ENCODE measurements at places on chromosomes 5 and 9. TPM values are rescaled to one million over a fixed set of nuclear protein-coding genes. Genes with fewer than 3 reads are reported as not detected.
A peak's percentile ranks its signal among the peaks of the same experiment; 100 is the strongest.

- no peaks in the 10 kb centered on the region for H3K27me3 ChIP-seq
- no peak for DNase-seq
- H3K36me3 ChIP-seq = no peaks in the 10 kb centered on the region
Observed at GRCh38 chr5:117690612-117691011, 1116.0 kb upstream of the SEMA6A start.

DNA sequence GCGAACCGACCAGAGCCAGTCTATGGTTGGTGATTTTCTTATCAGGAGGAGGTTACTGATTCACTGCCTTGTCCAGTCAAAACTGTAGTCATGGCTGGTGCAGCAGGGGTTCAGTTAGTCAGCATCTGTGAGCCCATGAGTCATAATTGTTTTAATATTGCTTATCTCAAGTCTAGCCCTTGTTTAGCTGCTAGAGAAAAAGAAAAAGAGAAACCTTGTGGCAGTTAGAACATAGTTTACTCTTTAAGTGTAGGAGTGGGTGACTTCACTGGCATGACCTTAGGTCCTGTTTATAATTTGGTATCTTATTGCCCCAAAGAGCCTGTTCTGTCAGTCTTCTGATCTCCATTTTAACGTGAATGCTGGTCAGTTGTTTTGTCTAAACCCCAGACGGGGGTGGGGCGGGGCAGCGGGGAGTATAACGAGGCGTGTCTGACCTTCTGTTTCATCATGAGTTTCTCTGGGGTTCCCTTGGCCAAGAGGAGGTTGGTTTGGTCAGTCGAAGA, 76.9 kb upstream of the NFIL3 start:
- H3K36me3 ChIP-seq = no peaks in the 10 kb centered on the region
- no peak for DNase-seq
- H3K4me3 ChIP-seq = no peak overlapping the region
- no peak overlapping the region for H3K27ac ChIP-seq
- H3K4me1 ChIP-seq = no peaks in the 10 kb centered on the region

DNA sequence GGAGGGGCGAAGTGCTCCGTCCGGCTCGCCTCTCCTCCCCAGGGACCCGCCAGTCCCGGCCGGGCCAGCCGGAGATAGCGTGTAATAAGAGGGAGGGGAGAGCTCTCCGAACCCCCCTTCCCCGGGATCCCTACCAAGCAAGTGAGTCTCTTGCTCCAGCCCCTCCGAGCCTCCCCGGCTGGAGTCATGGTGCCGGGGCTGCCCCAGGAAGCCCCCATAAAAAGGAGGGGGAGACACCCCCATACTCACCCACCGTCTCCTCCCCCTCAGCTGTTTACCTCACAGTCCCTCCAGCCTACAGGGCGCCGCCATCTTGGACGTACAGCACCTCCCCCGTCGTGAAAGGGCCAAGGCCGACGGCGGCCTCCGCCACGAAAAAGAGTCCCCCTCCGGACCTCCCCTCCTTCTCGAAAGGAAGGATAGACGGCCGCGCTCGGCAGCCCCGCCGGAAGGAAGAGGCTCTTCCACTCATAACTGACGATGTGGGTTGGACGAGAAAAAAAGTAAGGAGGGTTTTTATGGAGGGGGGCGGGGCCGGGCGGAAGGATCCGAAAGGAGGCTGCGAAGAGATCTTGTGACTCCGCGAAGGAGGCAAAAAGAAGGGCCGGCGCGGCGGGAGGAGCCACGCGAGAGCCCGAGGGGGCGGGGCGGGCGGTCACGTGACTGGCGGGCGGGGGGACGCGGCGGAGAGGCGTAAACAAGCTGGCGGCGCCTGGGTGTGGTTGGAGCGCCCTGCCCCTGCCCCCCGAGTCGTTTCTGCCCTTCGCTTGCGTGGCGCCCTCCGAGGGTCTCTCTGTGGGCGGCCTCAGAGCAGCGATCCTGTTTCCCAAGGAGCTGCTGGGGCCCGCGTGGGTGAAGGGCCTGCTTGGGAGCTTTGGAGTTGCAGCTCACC, at the start of gene TSC1:
Gene TSC1 (minus strand): TSS at position 323 of the 892 bp plus-strand sequence. CDS start 15,744 bp downstream, outside the sequence.
- DNase-seq = peak; percentile 98
- H3K27ac ChIP-seq = peak within 1 kb of the TSS; percentile 100
- H3K4me1 ChIP-seq = peaks cover 22% of the 10 kb centered on the region
- no peaks in the 10 kb centered on the region for H3K36me3 ChIP-seq
- H3K27me3 ChIP-seq = no peaks in the 10 kb centered on the region

- peaks cover 45% of the 10 kb centered on the region for H3K36me3 ChIP-seq
- no peak overlapping the region for H3K27ac ChIP-seq
- peaks cover 17% of the 10 kb centered on the region for H3K4me1 ChIP-seq
- no peak for DNase-seq
- H3K27me3 ChIP-seq = no peaks in the 10 kb centered on the region
Observed at GRCh38 chr5:75568202-75568601, 43.1 kb upstream of the ANKDD1B start.

GRCh38 chr9:114000671-114001409, 77.3 kb downstream of the AMBP start:
- no peaks in the 10 kb centered on the region for H3K27me3 ChIP-seq
- H3K27ac ChIP-seq = no peak overlapping the region
- no peak overlapping the region for H3K4me3 ChIP-seq
- no peaks in the 10 kb centered on the region for H3K36me3 ChIP-seq
- H3K4me1 ChIP-seq = no peaks in the 10 kb centered on the region

DNA sequence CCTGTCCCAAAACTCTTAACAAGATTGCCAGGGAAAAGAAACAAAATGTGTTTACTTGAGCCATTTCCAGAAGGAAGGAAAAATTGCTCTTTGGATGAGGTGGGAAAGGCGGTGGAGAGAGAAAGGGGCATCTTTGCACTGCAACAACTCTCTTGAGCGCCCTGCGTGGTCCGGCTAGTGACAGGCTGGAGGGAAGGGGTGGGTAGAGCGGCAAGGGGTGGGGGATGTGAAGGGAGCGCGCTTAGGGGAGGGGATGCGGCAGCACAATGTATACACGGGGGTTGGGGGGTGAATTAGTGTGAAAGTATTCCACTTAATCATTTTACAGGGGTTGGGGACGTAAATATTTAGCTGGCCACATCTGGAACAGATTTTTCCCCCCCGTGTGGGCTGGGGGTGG, 1.3 kb downstream of the FGF10 start:
- H3K4me1 ChIP-seq = no peaks in the 10 kb centered on the region
- H3K27me3 ChIP-seq = peaks cover 37% of the 10 kb centered on the region
- DNase-seq = no peak
- H3K27ac ChIP-seq = no peak overlapping the region
- H3K36me3 ChIP-seq = no peaks in the 10 kb centered on the region

- H3K4me1 ChIP-seq = no peaks in the 10 kb centered on the region
- H3K36me3 ChIP-seq = no peaks in the 10 kb centered on the region
- DNase-seq = no peak
- no peak overlapping the region for H3K27ac ChIP-seq
Observed at GRCh38 chr5:168022446-168023169, 268.8 kb upstream of the WWC1 start.

- no peak overlapping the region for H3K4me3 ChIP-seq
- H3K36me3 ChIP-seq = peaks cover 18% of the 10 kb centered on the region
Observed at GRCh38 chr5:96752341-96753016, 55.3 kb downstream of the ERAP1 start.

DNA sequence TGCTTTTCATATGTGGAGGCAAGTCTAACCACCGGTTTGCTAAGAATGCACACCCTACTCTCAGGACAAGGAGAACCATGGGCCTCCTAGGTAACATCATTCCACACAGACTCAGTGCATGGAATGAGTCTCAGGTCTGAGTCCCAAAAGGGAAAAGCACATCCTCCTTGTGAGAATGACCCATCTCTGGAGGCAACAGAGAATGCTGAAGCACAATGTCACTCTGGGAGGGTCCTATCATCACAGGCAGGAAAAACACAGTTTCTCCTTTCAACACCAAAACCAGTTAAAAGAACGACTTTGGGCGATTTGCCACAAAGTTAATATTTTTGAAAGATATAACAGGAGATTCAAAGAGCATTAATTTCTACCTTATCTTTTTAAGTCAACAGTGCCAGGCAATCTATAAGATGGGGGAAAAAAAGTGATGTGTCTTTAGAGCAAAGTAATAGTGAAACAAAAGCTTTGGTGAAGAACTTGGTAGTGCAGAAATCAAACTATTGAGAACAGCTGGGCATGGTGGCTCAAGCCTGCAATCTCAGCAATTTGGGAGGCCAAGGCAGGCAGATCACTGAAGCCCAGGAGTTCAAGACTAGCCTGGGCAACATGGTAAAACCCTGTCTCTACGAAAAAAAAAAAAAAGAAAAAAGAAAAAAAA, 97.3 kb downstream of the OXCT1 start:
- DNase-seq = no peak
- H3K27ac ChIP-seq = no peak overlapping the region
- H3K4me1 ChIP-seq = peaks cover 13% of the 10 kb centered on the region
- no peaks in the 10 kb centered on the region for H3K27me3 ChIP-seq
- H3K36me3 ChIP-seq = peaks cover 27% of the 10 kb centered on the region

GRCh38 chr9:77954666-77955015, 77.0 kb downstream of the GNAQ start:
- no peak overlapping the region for H3K4me3 ChIP-seq
- DNase-seq = no peak
- no peak overlapping the region for H3K27ac ChIP-seq
- no peaks in the 10 kb centered on the region for H3K27me3 ChIP-seq
- peaks cover 8% of the 10 kb centered on the region for H3K36me3 ChIP-seq

- H3K27me3 ChIP-seq = no peaks in the 10 kb centered on the region
- H3K36me3 ChIP-seq = no peaks in the 10 kb centered on the region
- H3K27ac ChIP-seq = no peak overlapping the region
- no peak overlapping the region for H3K4me3 ChIP-seq
Observed at GRCh38 chr9:107928701-107929371, 439.3 kb upstream of the KLF4 start.

GRCh38 chr5:3321119-3321760, 274.4 kb upstream of the IRX1 start:
- H3K27ac ChIP-seq = no peak overlapping the region
- no peaks in the 10 kb centered on the region for H3K36me3 ChIP-seq
- H3K27me3 ChIP-seq = no peaks in the 10 kb centered on the region
- H3K4me1 ChIP-seq = no peaks in the 10 kb centered on the region
- DNase-seq = no peak

DNA sequence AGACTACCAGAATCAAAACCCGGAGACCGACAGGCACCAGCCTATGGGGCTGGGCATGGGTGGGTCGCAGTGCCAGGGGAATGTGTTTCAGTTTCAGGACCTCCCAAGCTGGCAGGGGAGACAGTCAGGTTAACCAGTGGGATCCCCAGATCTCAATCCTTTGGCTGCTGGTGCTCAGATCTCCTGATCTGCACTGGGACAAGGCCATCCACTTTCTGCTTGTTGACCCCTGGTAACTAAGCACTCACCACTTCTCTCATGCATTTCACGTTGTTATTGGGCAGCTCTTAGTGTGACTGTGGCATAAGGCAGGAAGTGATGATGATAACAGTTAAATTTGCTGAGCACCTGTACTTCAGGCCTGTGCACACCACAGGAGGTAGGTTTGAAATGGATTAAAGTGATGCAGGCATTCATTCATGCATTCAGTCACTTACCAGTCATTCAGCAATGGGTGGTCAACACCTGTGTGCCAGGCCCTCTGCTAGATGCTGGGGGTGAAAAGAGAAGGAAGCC, 42.1 kb upstream of the STXBP1 start:
- DNase-seq = no peak
- H3K4me3 ChIP-seq = peak overlapping the region; percentile 93
- peak overlapping the region; percentile 99 for H3K27ac ChIP-seq
- peaks cover 8% of the 10 kb centered on the region for H3K36me3 ChIP-seq

DNA sequence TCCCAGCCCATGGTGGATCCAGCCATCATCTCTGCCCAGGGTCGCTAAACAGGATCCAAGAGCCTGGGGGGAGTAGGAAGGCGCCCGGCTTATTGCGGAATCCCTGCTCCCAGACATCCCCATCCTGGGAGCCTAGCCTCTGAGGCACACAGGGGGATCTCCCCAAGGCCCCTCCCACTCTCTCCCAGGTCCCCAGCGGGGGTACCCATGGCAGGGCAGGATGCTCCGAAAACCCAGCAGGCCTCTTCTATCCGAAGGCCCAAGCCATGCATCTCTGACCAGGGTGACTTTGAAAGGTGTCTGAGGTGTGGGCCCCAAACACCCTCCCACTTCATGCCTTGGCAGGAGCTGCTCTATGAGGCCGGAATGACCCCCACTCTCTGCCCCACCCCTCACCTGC, 81.7 kb upstream of the RUFY1 start:
- no peak overlapping the region for H3K27ac ChIP-seq
- no peaks in the 10 kb centered on the region for H3K36me3 ChIP-seq
- no peak for DNase-seq
- H3K27me3 ChIP-seq = no peaks in the 10 kb centered on the region

- peaks cover 8% of the 10 kb centered on the region for H3K27me3 ChIP-seq
- H3K36me3 ChIP-seq = no peaks in the 10 kb centered on the region
- DNase-seq = no peak
- H3K27ac ChIP-seq = no peak overlapping the region
Observed at GRCh38 chr5:154728939-154729588, 26.1 kb upstream of the LARP1 start.

GRCh38 chr9:13642646-13643045, 363.2 kb upstream of the MPDZ start:
- no peaks in the 10 kb centered on the region for H3K36me3 ChIP-seq
- H3K4me3 ChIP-seq = no peak overlapping the region
- DNase-seq = no peak
- H3K27ac ChIP-seq = no peak overlapping the region
- H3K4me1 ChIP-seq = no peaks in the 10 kb centered on the region
- no peaks in the 10 kb centered on the region for H3K27me3 ChIP-seq

- H3K36me3 ChIP-seq = peaks cover 29% of the 10 kb centered on the region
- no peak overlapping the region for H3K4me3 ChIP-seq
- H3K27me3 ChIP-seq = no peaks in the 10 kb centered on the region
- no peak overlapping the region for H3K27ac ChIP-seq
- H3K4me1 ChIP-seq = peaks cover 14% of the 10 kb centered on the region
- no peak for DNase-seq
Observed at GRCh38 chr5:160030631-160031377, 21.9 kb downstream of the TTC1 start.

- DNase-seq = no peak
- no peak overlapping the region for H3K27ac ChIP-seq
- peaks cover 3% of the 10 kb centered on the region for H3K4me1 ChIP-seq
- H3K27me3 ChIP-seq = peaks cover 50% of the 10 kb centered on the region
- no peaks in the 10 kb centered on the region for H3K36me3 ChIP-seq
Observed at GRCh38 chr5:66608501-66608900, 12.3 kb downstream of the MAST4 start.

DNA sequence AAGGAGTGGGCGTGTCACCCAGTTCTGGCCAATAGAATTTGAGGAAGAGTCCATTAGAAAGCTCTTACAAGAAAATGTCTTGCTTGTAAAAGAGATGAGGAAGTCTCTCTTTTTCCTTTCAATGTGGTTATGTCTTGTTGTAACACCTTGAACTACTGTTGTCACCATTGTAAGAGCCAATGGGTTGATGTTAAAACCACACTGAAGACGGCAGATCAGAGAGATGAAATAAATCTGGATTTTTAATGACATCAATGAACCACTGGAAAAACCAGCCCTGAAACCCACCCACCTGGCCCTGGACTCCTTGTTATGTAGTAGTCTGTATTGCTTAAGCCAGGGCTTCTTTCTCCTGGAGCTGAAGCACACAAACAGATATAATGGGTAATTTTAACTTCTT, 83.8 kb upstream of the ERCC6L2 start:
- DNase-seq = no peak
- peaks cover 21% of the 10 kb centered on the region for H3K27me3 ChIP-seq
- H3K27ac ChIP-seq = no peak overlapping the region
- peaks cover 3% of the 10 kb centered on the region for H3K36me3 ChIP-seq
- H3K4me3 ChIP-seq = no peak overlapping the region

GLE1 gene
- 39.3 TPM for total RNA-seq

PHYHD1 gene
- total RNA-seq = 1.4 TPM

PAPPA gene
- not detected for total RNA-seq

SPATA9 gene
- total RNA-seq = not detected

DAB2 gene
- total RNA-seq = 2.3 TPM

FOXD4L5 gene
- total RNA-seq = 0.19 TPM

CARTPT gene
- not detected for total RNA-seq

All from activated naive CD8-positive, alpha-beta T cell treated with anti-CD3 and anti-CD28 coated beads, Interleukin-2, amount 10 ng/mL, durations not matched to agents 7 days and 5 days (primary cell).